ENCODE measurements at places on chromosomes 5 and 9.

DNA sequence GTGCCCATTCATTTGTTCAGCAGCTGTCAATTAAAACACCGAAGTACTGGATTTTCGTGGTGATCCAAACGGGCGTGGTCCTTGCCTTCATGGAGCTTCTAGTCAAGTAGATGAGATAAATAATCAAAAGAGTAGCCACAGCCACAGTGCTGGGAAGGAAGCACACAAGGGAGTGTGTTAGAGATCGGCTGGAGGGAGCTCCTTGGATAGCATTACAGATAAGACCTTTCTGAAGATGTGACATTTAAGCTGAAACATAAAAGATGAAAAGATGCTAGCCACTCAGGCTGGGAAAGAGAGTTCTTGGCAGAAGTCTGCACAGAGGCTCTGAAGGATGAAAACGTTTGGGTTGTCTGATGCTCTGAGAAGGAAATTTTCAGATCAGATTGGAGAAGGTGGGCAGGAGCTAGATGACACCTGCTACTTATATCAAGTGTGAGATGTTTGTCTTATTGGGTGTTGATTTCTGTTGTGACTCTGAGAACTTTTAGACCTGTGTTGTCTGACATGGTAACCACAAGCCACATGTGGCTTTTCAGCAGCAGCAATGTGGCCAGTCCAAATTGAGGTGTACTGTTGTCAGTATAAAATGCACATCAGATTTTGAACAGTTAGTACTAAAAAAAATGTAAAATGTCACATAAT is 123.9 kb downstream of the TLE4 start:
- no peak for DNase-seq

DNA sequence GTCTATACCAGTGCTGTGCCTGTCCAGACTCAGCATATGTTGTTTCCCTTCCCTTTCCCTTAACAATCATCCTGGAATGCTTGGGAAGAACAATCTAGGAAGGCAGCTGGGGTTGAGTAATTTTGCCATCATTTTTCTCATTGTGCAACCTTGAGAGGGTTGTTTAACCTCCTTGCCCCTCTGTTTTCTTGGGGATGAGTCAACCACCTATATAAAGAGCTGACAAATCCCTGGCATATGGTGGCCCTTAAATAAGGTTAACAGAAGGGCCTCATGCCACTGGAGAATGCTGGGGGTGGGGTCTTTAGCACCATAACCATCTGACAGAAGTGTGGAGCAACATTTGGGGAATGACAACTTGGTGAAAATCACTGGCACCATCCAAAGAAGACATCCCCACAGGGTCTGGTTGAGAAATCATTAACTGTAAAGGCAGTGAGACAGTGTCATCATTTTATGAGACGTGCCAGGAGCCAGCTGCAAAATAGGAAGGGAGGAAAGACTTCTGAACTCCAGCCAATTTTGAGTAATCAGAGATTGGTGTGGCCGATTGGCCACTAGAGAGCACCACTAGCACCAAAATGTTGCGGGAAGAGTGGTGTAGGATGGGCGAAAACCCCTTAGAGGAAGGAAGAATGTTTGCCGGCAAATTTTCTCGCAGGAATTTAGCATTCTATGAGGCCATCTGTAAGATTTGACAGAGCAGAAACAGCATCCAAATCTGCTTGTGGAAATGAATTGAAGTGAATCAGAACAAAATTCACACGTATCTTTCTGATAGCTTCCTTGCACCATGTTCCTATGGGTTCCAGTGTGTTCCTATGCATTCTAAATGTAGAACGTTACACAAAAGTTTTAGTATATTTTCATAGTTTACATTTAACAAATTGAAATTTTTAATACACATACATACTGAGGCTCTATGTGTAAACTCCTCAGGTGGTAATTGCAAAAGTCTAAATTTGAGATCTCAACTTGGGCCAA is 113.8 kb downstream of the MSX2 start:
- no peak for DNase-seq

DNA sequence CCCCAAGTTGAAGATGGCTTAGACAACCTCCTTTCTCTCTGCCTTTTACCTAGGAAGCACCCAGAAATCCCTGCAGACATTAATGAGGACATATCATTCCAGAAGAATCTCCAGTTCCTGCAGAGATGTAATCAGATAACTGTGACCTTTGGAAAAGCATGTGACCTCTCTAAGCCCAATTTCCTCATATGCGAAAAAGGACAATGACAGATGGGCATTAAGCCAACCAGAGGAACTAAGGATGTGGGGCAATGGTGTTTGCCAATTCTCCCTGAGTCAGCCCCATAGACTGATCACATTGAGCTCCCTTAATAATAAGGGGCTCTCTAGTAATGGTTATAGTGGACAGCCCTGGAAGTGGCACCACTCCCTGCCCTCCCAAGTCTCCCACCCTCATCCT is 10.1 kb upstream of the FOXI1 start:
- DNase-seq = no peak

DNA sequence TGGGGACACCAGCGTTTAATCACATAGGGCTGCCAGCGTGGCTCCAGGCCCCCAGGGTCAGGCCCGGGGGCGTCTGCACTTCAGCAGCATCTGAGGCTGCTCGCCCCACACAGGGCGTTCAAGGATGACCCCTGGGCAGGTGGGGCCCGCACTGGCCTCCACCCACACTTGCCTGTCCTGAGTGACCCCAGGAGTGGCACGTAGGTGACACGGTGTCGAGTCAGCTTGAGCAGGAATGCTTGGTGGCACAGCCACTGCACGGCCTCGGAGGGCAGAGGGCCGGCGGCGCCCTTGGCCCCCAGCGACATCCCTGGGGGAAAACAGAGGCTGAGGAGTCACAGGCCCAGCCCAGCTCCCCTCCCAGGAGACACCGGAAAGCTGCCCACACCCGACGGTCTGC is 29.0 kb downstream of the SLC6A18 start:
- no peak for DNase-seq

GRCh38 chr9:27117489-27118135 is 8.6 kb downstream of the TEK start:
- no peak for DNase-seq

GRCh38 chr9:102844716-102845115 is 150.4 kb upstream of the CYLC2 start:
- DNase-seq = no peak

- no peak for DNase-seq
Observed at GRCh38 chr5:74693191-74693590, 8.2 kb downstream of the HEXB start.

Data from G401 (cell line).